ENCODE measurements at places on chromosomes 13 and 19.
A peak's percentile ranks its signal among the peaks of the same experiment; 100 is the strongest.

DNA sequence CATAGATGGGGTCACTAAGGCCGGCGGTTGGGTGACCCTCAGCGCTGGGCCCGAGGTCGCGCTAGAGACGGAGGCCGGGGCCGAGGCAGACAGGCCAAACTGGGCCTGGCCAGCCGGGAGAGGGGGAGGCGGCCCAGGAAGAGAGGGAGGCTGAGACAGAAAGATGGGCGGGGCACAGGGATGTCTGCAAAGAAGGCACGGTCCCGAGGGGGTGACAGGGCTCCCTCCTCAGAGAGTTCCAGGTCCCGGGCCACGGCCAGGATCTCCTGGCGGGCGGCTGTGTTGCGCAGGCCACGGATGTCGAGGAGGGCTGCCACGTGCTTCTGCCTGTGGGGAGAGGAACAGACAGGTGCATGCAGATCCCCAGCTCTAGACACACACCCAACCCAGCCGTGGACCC, 32.2 kb downstream of the EXOC3L2 start:
- no peak for DNase-seq

GRCh38 chr19:21084343-21084742, 2.3 kb downstream of the ZNF714 start:
- DNase-seq = peak; percentile 29

GRCh38 chr13:71967990-71968389, 101.0 kb upstream of the DACH1 start:
- DNase-seq = peak; percentile 6

GRCh38 chr19:33293255-33294057, 8.9 kb downstream of the CEBPA start:
- peak; percentile 54 for DNase-seq

- no peak for DNase-seq
These were observed 275.3 kb upstream of the KLF12 start for GRCh38 chr13:74409551-74409950.

DNA sequence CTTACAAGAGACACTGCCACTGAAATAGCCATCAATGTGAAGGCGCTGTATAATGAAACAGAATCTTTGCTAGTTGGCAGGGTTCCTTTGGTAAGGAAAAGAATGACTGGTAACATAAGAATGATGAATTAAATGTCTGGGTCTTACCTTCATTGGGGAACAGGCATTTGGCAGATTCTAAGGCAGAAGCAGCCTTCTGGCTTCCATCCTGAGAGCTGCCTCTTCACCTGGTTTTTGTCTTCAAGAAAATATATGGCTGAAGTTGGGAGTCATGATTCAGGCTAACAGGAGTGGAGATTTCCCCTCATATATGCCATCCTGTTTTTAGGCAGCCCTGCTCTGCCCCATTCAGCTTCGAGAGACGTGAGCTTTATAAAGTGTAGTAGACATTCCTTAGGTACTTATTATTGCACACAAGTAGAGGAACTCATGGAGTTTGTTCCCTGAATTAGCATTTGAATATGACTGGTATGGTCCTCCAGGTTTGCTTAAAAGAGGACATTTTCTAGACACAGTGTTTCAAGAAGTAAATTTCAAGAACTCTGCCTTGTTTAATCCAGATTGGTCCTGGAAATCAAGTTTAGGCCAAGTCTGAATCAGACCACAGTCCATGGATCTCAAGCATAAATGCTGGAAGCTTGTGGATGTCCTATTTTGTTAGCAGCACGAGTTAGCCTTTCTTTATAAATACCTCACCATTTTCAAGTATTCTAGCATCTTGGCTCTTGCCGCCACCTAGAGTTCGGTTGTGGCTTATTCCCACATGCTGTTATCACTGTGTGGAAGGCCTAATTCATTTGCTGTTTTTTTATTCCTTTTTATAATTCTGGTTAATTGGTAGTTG, 56.2 kb upstream of the AKAP11 start:
- peak; percentile 60 for DNase-seq

DNA sequence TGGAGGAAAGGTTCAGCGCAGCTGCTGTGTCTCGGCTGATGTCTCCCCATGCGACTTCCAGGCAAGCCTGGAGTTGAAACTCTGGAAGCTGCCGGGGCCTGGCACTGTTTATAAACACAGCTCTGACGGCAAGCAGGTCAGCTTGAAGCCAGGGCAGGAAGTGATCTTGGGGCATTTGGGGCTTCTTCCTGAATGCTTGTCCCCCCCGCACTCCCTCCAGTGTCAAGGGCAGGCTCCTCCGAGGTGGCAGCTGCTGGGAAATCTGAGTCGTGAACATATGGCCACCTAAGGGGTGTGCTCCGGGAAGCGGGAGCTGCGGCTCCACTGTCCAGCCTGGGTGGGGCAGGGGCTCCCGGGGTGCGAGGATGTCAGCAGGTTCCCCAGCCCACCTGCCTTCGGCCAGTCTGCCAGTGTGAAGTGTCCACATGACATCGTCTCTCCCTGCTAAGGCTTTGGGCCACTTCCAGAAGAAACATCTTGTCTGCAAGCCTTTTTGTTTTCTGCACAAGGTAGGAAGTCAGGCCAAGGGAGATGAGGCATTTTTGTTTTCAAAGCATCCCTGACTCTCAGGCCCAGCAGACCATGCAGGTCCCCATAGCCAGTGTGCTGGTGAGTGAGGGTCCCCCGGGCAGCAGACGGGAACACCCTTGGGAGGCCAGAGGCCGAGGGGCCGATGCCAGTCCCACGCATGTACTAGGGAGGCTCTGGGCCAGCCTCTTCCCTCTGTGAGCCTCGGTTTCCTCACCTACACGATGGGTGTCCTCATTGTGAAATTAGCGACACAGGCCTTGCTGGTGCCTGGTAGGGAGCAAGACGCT, 2.7 kb downstream of the PIAS4 start:
- DNase-seq = no peak

DNA sequence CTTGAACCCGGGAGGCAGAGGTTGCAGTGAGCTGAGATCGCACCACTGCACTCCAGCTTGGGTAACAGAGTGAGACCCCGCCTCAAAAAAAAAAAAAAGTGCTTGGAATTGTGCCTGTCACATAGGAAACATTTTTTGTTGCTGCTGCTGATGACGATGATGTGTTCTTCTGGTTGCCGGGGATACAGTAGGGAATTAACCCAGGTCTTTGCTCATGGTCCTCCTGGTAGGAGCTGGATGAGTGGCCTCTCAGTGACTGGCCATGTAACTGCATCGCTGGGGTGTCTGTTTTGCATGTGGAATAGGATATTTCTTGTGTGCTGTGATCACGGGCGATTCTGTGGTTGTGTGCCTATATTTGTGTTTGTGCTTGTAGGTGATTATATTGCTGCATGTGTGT, 4.7 kb upstream of the CNFN start:
- no peak for DNase-seq

GRCh38 chr13:44259045-44260027, 114.3 kb upstream of the SERP2 start:
- DNase-seq = peak; percentile 66

DNA sequence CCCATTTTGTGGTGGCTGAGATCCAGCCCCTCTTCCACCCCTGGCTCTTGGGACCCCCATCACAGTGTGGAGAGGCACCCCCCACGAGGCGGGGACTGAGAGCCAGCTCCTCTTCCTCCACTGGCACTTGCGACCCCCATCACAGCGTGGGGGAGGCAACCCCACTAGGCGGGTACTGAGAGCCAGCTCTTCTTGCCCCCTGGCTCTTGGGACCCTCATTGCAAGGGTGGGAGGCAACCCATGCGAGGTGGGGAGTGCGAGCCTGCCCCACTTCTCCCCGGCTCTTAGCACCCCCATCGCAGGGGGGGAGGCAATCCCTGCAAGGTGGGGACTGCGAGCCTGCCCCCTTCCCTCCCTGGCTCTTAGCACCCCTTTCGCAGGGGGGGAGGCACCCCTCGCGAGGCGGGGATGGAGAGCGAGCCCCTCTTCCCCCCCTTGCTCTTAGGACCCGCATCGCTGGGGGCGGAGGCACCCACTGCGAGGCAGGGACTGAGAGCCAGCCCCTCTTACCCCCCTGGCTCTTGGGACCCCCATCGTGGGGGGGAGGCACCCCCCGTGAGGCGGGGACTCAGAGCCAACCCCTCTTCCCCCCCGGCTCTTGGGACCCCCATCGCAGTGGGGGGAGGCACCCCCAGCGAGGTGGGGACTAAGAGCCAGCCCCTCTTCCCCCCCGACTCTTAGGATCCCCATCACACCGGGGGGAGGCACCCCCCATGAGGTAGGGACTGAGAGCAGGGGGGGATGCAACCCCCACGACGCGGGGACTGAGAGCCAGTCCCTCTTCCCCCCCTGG, 364.6 kb upstream of the SPRY2 start:
- no peak for DNase-seq

DNA sequence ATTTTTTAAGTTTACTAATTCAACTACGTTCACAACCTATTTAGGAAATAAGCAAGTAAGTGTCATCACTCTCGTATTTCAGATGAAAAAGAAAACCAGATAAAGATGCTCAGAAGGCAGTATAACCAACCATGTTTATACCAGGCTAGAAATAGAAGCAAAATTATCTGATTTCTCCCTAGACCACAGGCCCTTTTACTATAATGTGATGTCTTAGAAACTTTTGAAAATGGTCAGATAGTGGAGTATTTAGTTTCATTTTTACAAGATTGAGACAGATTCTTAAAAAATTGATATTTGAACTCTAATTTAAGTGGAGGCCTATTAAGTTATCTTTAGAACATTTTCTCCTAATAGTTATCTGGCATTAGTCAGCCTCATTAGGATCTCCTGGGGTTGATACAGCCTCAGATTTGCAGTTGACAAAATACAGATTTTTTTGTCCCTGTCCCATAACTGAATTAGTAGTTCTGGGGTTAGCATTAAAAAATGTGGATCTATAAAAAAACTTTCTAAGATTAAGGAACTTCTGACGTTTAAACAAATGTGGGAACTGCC, 818.7 kb upstream of the PCDH9 start:
- DNase-seq = no peak

DNA sequence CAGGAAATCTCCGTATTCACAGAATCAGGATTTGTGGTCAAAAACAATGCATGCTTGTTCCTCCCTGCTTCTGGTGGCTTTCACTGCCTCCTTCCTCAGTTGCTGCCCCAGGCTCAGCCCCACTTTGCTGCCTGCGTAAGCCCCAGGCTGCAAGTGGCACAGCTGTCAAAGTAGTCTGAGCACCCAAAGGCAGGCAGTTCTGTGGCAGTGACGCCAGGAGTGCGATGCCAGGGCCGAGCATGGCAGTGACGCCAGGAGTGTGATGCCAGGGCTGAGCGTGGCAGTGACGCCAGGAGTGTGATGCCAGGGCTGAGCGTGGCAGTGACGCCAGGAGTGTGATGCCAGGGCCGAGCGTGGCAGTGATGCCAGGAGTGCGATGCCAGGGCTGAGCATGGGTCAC, 77.3 kb upstream of the GPR183 start:
- no peak for DNase-seq

DNA sequence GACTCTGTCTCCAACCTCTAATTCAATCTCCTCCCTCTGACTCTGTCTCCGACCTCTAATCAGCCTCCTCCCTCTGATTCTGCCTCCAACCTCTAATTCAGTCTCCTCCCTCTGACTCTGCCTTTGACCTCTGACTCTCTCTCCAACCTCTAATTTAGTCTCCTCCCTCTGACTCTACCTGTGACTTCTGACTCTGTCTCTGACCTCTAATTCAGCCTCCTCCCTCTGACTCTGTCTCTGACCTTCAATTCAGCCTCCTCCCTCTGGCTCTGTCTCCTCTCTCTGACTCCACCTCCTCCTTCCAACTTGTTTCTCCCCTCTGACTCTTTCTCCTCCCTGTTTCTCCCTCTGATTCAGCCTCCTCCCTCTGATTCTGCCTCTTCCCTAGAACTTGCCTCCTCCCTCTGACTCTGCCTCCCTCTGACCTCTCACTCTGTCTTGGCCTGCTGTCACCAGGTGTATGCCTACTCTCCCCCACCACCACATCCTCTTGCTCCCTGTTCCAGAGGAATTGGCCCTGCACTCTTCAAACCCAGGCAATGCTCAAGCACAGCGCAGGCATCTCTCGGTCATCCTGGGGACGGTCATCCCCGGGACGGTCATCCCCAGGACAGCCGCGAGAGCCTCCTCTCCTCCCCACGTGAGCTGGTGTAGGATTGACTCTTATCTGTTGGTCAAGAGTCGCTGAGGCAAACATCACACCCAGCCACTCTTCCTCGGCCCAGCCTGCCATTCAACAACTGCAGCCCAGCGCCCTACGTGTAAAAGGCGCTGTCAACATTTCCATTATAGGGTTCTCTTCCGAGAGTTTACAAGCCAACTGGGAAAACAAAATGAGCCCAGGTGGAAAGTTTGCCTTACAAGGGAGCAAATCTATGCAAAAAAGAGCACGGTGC, 60.2 kb downstream of the ZIC5 start:
- no peak for DNase-seq

- DNase-seq = no peak
These were observed 57.2 kb downstream of the ZMYM2 start for GRCh38 chr13:20015763-20016162.

GRCh38 chr13:32881074-32881776, 135.0 kb upstream of the KL start:
- peak; percentile 85 for DNase-seq

DNA sequence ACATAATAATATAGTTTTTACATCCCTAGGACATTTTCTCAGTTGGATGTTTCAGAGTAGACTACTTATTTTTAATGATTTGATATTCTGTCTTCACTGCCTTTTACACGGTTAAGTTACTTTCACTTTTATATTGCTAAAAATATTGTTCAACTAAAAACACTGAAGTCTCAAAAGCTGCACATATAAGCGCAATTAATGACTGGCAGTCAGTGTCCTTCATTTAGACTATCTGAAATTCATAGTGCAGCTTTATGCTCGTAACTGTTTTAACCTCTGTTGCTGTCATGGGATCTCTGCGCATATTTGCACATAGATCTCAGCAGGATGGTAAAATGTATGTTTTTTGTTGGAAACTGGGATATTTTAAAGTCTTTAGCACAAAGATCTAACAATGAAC, 864.3 kb downstream of the SLITRK6 start:
- peak; percentile 8 for DNase-seq

GRCh38 chr13:66859078-66859477, 371.1 kb downstream of the PCDH9 start:
- DNase-seq = no peak

DNA sequence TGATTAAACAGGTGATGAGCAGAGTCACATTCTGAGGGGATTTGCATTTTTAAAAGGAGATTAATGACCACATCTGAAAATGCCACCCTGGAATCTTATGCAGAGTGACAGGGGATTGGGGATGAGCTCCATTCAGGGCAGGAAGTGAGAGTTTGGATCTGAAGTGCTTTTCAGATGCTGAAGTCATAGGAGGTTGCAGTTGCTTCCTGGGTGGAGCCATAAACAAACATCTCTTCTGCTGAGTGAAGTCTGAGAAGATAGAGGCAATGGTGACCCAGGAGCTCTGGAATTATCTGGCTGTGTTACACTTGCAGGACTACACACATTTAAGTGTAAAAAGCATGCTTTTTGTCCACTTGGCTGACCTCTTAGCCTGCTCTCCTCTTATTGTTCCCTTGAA, 51.4 kb upstream of the PSG8 start:
- no peak for DNase-seq
